ENCODE measurements at places on chromosomes 13 and 19.

GRCh38 chr19:7905268-7905667 lies 1.6 kb downstream of the MAP2K7 start:
- no peak for DNase-seq

GRCh38 chr19:2607712-2608601 lies 94.5 kb downstream of the GNG7 start:
- DNase-seq = peak; percentile 89

- DNase-seq = peak; percentile 37
These were observed 4.7 kb upstream of the MYBPC2 start for GRCh38 chr19:50427997-50428425.

DNA sequence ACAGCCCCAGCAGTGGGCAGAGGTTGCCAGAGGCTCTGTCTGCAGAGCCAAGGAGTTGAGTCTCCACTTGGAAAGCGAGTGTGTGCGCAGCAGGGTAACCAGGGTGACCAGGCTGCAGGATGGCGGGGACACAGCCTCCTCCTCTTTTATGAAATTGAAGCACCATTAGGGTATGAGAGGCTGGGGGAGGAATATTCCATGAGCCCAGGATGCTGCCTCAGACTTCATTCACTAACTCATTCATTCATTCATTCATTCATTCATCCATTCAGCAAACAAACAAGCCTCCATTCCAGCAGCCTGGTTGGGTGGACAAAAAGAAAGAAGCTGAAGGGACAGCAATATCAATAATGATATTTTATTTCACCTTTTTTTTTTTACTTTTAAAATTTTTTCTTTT lies 6.6 kb upstream of the LMTK3 start:
- no peak for DNase-seq

DNA sequence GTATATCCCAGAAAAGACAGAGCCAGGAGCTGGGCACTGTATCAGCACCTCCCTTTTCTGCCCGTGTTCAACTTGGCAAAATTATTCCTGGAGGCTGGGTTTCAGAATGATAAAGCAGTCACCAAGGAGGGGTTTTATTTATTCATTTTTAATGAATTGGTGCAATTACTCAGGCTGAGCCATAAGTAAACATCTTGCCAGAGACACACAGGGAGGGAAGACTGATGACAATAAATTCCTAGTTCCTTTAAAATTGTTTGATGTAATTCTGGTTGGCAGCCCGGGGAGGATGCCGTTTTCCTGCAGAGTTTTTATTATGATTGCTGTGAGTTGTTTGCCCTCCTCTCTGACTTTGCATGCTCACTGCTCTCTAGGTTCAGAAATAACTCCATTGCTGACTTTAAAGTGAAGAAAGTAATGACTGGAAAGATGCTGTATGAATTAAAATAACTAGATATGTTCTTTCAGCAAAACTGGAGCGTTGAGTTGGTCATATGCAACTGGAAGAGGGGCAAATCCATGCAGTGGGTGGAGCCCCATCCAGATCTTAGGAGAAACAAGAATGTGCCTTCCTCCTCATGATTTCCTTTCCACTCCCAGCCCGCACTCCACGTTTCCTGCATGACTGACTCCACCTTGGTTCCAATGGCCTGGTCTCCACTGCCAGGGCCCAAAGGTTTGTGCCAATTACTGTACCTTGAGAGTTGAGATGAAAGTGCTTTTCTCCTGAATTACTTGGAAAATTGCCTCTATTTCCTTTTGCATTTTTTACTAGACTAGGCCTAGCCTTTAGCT lies 182.1 kb downstream of the RFC3 start:
- no peak for DNase-seq

DNA sequence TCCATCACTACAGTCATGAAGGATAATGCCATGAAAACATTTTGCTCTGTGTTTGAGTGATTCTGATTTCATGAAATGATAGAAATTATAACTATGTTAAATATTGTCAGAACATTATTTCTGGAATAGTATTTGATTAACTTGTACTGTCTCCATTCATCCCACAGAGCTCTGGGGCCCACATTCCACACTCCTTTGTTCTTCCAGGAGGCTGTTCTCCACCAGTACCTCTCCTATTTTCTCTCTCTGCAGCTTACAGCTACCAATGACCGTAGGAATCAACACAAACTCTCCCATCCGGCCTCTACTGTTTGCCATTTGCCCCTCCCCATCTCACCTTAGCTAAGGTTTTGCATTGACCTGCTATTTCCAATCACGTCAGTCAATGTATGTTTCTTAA lies 240.9 kb downstream of the LMO7 start:
- DNase-seq = no peak

- DNase-seq = no peak
These were observed 2.0 kb downstream of the RAB20 start for GRCh38 chr13:110559429-110559943.

DNA sequence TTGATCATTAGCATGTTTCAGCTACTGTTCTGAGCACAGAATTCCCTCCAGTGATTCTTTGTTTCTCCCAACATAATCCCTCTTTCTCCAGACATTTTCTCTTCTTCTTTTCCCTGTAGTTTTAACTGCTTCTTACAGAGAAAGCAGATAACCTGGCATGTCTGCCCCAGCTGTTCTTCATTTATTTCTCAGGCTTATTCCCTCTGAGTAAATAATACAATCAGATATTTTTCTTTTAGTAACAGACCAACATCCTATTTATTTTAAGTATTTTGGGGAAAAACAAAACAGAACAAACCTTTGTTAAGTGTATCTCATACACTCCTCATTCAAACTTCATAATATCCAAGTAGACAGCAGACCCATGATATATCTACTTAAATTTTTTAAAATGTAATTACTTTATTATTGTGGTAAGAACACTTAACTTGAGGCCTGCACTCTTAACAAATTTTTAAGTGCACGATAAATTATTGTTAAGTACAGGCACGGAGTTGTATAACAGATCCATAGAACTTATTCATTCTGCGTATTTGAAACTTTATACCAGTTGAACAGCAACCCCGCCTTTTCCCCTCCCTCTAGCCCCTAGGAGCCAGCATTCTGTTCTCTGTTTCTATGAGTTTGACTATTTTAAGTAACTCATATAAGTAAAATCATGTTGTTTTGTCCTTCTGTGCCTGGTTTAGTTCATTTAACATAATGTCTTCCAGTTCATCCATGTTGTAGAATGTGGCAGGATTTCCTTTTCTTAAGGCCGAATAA lies 540.0 kb downstream of the LMO7 start:
- DNase-seq = no peak
